NCI-H187 (cell line): ENCODE measurements at places on chromosomes 4 and X.

DNA sequence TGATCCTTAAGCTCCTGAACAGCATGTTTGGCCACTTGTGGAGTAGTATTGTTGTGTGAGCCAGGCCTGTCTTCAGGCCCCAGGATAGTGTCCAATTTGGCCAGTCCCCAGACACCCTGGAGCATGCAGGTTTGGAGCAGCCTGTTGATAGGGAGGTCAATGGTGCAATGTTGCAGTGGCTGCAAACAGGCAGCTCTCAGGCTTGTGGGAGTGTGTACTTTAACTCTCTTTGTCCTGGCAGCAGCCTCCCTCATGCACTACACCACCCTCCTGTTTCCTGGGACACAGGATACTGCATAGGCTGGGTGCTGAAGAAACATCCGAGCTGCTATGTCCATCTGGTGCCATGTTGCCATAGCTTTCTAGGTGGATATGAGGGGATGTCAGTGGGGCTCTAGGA lies 24.0 kb downstream of the TECRL start:
- no peak for DNase-seq

GRCh38 chr4:85152480-85152879 lies 186.0 kb upstream of the WDFY3 start:
- no peak for DNase-seq

- DNase-seq, result no peak
Measured at GRCh38 chr4:135371137-135371536, 1169.5 kb upstream of the PABPC4L start.

- no peak for DNase-seq
Measured at GRCh38 chrX:12979026-12979607, 4.2 kb downstream of the TMSB4X start.

- no peak for DNase-seq
Measured at GRCh38 chrX:130878350-130879341, 24.4 kb downstream of the ENOX2 start.

GRCh38 chrX:31178064-31178768 lies 106.4 kb upstream of the FTHL17 start:
- DNase-seq, result no peak

GRCh38 chrX:80120335-80120734 lies 105.8 kb downstream of the TBX22 start:
- no peak for DNase-seq

DNA sequence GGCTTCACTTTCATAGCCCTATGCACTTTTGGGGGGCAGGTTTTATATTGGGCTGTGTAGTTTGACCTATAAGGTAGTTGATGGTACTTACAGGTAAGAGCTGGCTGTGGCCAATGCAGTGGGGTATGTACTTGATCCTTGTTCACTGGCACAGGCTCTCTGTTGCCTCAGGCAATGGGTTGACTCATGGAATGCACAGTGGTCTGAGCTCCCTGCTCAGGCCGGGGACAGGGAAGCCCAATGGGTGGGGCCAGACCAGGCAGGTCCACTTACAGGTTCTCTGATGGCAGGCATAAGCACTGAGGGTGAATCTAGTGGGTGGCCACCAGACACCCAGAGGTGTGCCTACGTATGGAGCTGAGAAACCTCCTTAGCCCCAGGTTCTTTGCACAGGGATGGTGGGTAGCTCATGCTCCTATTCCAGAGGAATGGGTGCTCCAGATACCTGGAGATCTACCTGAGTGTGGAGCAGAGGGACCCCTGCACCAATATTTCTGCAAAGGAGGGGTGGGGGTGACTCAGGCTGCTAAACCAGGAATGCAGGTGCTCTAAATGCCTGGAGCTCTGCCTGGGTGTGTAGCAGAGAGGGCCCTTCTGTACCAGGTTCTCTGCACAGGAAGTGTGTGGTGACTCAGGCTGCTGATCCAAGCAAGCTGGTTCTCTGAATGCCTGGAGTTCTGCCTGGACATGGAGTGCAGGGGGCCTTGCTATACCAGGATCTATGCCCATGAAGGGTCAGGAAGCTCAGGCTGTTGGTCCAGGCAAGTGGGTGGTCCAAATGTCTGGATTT lies 52.3 kb downstream of the IL1RAPL2 start:
- no peak for DNase-seq

DNA sequence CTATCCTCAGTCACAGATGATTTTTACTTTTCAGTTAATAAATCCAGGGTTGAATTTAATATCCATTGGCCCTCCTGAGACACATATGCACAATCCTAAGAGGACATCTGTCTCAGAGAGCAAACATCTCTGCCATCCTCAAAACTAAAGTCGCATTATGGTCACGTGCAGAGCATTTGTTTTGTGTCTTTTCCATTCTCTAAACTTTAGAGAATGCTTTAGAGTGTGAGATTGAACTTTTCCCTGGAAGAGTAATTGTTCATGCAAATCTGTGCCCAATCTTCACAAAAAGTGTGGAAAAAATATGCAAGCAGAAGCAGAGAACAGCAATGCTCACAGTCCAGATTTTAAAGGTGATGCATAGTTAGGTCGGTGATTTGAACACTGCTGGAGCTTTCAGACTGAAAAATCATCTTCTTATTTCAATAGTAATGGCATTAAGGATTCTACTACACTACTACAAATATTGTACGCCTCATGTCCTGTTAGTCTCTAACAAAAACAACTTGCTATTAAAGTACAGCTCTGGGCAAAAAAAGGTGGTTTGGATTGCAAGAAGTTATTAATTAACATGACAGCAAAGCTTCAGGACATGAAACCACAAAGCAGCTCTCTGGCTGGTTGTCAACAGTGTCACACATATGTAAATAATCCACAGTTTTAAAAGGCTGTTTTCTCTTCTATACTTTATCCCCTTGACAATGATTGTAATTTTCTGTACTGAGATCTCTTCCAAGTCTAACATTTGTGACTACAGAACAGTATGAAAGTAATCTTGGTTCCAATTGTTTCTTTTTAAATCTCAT lies 19.9 kb downstream of the DCHS2 start:
- DNase-seq, result no peak

- no peak for DNase-seq
Measured at GRCh38 chr4:140635606-140636005, 66.8 kb upstream of the UCP1 start.
